ENCODE measurements at places on chromosomes 5 and 9.

GRCh38 chr9:4167728-4168127, 132.1 kb downstream of the GLIS3 start:
- DNase-seq: no peak

GRCh38 chr9:86202338-86202882, 57.0 kb downstream of the C9orf153 start:
- peak; percentile 56 for DNase-seq

DNA sequence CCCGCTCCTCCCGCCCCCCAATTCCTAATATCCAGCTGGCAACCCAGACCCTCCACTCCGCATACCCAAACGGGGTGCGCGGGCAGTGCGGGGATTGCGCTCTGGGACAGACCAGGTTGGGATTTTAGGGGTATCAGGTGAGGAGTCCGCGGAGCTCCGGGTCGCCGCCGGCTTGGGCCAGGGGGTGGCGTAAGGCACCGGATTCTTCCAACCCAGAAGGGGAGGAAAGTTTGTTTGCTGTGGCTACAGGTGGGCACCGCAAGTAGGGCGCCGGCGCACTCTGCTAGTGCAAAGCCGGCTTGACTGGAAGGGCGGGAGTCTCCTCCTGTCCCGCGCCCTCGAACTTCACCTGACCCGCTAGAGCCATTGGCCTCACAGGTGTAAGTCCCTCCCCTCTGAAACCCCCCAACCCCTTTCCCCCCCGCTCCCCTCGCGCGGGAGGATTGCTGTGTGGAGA, 709 bp downstream of the IQGAP2 start:
- peak; percentile 68 for DNase-seq

GRCh38 chr5:531749-532315, 7.6 kb upstream of the SLC9A3 start:
- DNase-seq: no peak

- peak; percentile 71 for DNase-seq
Measured at GRCh38 chr9:130770679-130771442, 64.2 kb upstream of the ABL1 start.

- DNase-seq: no peak
Measured at GRCh38 chr5:175896301-175897040, 25.1 kb downstream of the CPLX2 start.

DNA sequence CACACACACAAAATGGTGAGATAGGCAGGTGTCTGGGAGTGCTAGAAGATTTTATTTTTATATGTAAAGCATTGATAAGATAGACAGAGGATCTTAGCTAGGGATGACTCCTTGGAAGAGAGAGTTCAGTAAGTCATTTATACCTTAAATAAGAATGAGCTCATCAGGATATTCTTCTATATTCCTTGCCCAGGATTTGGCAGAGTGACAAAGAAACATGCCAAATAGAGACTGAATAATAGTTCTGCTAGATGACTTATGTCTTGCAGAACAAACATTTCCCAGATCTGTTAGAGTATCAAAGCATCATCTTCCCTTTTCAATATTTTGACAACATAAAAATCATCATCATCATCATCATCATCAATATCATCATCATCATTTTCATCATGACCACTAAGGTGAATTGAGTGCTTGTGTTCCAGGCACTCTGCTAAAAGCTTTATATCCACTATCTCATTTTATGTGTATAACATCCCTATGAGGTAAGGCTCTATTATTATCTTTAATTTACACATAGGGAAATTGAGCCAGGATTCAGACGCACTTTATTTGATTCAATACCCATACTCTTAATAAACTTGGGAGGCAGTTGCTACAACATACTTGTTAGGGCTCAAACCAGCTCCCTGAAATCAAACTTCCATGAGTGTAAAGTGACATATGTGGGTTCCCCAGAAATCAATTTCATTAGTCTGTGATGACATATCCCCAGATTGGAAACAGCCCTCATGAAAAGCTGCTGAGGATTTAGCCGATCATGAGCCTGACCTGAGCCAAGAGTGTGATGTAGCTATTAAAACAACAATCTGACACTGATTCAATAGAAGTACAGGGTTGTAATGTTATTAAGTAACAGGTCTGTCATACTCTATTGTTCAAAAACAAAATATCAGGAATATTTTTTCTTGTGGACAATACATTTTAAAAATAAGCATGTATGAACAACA, 176.3 kb upstream of the SEMA6A start:
- DNase-seq: no peak

DNA sequence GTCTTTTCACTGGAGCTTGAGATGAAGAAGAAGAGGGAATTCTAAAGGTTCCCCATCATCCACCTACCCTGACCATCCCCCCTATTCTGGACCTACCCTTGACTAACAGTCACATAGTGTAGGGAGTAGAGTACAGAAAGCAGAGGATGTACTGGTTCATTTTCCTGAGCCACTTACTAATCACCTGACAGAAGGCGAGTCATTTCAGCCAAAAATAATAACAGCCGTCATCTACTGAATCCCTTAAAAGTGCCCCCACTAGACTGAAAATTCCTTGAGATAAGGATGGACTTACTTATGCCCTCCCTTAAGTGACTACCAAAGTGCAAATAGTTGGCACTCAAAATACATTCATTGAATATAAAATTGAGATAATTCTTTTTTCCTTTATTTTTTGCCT, 112.2 kb downstream of the FOXD1 start:
- no peak for DNase-seq

- DNase-seq: no peak
Measured at GRCh38 chr5:17910318-17910717, 276.1 kb downstream of the TAF11L14 start.

- DNase-seq: no peak
Measured at GRCh38 chr5:56116599-56117141, 116.5 kb downstream of the ANKRD55 start.

GRCh38 chr5:150487199-150488061, 20.5 kb upstream of the NDST1 start:
- DNase-seq: peak; percentile 42

DNA sequence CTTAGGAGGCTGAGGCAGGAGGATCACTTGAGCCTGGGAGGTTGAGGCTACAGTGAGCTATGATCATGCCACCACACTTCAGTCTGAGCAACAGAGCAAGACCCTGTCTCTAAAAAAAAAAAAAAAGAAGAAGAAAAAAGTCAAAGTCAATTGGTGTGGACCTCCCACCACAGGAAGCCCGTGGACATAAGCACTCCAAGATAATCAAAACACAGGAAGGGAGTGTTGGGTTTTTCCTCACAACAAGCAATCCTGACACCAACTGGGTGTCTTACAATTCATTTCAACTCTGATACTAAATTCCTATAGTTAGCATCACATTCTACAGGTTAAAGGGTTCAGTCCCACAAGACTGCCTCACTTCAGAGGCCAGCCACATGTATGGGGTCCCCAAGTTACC, 70.7 kb downstream of the PDE6A start:
- DNase-seq: no peak

DNA sequence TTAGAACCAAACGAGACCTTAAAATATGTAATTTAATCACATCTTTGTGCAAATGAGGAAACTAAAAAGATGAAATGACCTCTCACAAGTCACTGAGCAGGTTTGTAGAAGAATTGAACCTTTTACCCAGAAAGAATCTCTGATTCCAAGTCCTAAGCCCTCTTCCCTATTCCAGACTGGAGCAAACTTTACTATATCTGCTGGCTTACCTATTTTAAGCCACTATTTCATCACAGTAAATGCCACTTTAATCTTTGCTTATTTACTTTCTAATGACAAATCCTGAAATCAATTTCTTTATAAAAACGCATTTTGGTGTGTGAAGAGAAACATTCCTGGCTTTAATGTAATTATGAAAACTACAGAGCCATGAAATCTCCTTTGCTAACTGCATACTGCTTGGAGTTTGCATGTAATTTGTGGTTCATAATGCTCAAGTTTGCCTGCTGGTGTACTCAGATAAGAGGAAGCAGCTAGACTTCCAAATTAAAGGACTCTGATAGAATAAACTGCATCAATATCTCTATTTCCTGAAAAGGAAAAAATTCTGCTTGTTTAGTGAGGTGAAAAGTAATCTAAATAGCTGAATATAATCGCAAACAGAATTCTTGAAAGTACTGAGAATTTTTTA, 121.2 kb downstream of the RAB3C start:
- DNase-seq: no peak

DNA sequence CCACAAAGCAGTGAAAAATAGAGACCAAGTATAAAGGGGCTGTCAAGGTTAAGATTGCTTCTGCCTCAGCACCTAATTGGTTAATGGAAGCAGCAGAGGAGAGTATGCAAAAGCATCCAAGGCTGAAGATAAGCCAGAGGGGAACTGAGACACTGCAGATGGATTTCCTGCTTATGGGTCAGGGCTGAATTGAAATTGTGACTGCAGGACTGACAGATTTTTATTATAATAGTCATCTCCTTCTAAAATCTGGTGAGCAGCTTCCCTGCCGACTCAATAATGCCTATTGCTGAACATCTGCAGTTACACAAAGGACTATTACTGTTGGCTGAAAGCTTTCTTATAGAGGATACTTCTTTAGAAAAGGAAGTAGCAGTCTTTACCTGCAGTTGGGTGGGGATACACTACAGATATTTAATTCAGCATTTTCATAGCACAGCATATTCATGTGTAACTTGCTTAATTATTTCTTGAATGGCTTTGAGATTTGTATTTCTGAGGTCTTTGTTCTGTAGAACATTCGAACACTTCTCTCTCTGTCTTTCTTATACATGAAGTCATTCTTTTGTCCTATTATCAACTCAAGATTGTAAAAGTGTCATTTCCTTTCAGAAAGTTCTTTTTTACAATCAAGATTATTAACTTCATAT, 363.0 kb upstream of the RIOK2 start:
- DNase-seq: no peak

GRCh38 chr5:87136096-87136495, 131.6 kb upstream of the RASA1 start:
- no peak for DNase-seq

GRCh38 chr5:153352685-153353219, 137.7 kb upstream of the GRIA1 start:
- no peak for DNase-seq

GRCh38 chr5:1385395-1386273, 40.7 kb upstream of the CLPTM1L start:
- peak; percentile 93 for DNase-seq

GRCh38 chr5:109242518-109242917, 167.3 kb downstream of the PJA2 start:
- no peak for DNase-seq

- no peak for DNase-seq
Measured at GRCh38 chr5:150323092-150323491, 20.4 kb upstream of the ARSI start.

GRCh38 chr5:179777909-179778308, 15.9 kb upstream of the LTC4S start:
- no peak for DNase-seq

- DNase-seq: no peak
Measured at GRCh38 chr5:111147502-111147901, 55.4 kb downstream of the WDR36 start.

DNA sequence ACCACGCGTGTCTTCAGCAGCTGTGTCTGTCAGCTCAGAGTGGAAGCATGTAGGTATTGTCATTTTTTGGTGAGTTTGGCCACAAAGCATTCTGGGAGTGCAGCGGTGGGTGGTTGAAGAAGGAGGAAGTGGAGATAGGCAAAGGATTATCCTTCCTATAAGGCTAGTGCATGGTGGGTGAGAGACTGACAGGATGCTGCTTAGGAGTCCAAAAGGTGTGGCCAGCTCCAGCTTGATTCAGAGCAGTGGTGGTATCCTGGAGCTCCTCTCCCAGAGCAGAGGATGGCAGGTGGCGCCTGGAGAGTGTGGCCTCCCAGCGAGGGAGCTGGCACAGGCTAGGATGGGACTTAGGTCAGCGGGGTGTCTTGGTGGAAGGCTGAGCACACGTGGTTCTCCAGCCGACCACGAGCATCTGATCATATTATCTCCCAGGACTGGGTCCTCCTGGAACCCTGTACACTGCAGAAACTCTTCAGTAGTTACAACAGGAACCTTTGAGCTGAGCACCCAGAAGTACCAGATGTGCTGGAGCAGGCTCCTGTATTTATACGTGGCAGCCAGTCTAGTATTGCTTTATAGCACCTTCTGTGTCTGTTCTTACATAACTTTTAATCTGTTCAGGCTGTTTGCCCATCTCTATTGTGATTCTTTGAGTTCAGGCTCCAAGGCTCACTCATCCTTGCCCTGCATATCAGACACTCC, 29.6 kb downstream of the MAML1 start:
- DNase-seq: peak; percentile 39

DNA sequence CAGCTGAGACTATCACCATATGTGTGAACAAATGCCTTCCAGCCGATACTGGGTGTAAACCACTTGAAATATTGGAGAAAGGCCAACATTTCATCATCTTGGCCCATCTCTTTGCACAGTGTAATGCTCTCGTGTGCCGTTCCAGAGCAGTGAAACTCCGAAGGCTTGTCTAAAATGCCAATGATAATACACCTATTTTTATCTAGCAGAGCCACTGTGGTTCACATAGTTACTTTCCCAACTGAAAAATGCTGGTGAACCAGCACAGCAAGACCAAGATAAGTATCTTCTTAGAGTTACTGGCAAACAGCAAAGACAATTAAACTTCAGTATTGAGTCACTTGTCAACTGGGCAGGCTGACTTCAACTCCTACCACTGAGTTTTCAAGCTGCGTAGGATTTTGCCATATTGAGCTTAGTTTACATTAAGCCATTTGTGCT, 379.9 kb upstream of the ACTBL2 start:
- no peak for DNase-seq

GRCh38 chr5:96473155-96473554, 40.1 kb upstream of the PCSK1 start:
- no peak for DNase-seq

DNA sequence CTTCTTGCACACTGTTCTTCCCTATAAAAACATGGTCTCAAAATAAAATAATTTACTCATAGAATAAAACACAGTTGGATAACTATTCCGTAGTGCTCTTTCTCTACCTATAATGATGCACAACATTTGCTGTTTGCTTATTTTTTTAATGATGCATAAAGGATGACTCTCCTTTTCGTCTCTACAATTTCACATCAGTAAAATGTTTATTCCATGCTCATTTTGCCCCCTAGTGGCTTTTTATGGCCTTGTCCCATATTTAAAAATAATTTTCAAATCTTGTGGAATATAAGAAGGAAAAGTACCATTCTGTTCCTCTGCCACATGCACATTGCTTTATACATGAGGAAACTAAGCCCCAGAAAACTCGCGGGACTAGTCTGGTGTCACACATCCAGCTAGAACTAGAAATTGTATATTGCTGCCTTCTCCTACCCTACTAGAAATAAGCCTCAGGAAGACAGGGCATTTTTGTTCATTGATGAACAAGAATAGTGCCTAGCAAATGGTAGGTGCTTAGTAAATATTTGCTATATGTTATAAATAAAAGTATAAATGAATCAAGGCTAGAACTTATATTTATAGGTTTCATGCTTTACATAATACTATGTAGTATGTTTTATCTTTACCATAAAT, 12.7 kb downstream of the KCTD16 start:
- DNase-seq: peak; percentile 44

- no peak for DNase-seq
Measured at GRCh38 chr9:104361207-104361606, 142.9 kb upstream of the OR13F1 start.

GRCh38 chr5:63774939-63775338, 187.3 kb downstream of the HTR1A start:
- no peak for DNase-seq

GRCh38 chr9:120107138-120107537, 472.8 kb downstream of the CDK5RAP2 start:
- DNase-seq: no peak

All from SK-N-SH (cell line).